ENCODE measurements at places on chromosomes 7 and 10. TPM values are rescaled to one million over a fixed set of nuclear protein-coding genes. Genes with fewer than 3 reads are reported as not detected.

DNA sequence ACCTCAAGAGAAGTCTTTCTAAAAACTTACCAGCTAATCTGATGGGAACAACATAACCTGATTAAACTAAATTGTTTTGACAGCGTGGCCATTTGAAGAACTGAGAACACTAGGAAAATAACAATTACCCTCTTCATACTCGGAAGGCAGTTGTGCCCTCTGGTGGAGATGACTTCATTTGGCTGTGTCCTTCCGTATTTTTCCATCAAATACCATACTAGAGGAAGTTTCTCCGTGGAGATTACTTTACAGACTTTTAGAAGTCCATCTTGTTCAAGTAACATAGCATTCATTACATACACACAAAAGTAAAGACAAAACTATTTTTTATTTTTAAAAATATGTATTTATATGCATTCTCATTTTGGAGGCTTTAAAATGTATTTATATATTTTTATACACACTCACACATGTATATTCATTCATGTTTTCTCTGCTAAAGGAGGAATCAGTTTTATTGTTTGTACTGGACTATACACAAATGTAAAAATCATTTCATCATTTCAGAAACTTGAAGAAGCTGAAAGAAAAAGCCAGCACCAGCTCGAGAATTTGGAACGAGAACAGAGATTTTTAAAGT, 25.2 kb downstream of the SMNDC1 start:
- H3K4me1 ChIP-seq, result no peaks in the 10 kb centered on the region
- H3K4me3 ChIP-seq, result peak overlapping the region; percentile 33
- no peaks in the 10 kb centered on the region for H3K36me3 ChIP-seq

GRCh38 chr7:43117095-43117494, 4.6 kb downstream of the HECW1 start:
- H3K4me3 ChIP-seq, result no peak overlapping the region
- no peak overlapping the region for H3K27ac ChIP-seq
- H3K27me3 ChIP-seq, result peaks cover 33% of the 10 kb centered on the region
- no peaks in the 10 kb centered on the region for H3K4me1 ChIP-seq

DNA sequence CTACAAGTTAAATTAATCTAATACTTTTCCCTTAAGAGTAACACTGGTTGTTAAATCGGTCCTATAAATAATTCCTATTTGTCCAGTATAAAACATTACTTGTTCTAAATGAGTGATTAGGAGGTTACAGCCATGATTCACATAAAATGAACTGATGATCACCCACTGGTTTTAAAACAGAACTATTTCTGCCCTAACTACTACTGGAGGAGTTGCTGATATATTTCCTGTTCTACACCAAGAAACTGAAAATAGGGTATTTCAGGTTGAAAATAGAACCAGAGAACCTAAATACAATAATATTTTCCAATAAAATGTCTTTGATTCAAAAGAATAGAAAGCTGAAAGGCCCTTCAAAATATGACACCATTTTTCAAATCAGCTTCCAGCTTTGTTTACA, 30.9 kb downstream of the DNAJC1 start:
- no peak overlapping the region for H3K4me3 ChIP-seq
- no peak overlapping the region for H3K27ac ChIP-seq
- H3K4me1 ChIP-seq, result peaks cover 8% of the 10 kb centered on the region

DNA sequence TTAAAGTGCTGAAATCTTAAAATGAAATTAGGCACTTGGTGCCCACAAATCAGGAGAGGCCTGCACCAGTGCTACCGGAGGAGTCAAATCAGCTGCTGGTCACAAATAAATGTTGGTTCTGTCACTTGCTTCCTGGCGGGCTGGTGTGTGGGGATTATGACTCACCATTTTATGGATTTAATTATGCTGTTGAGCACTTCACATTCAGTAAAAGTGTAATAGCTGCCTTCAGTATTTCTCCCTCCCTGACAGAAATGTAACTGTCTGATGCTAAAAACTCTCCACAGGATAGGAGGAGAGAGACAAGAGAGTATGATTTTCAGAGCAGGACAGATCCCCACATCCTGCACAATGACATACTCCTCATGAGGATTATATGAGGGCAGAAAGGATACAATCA, 186.0 kb downstream of the JAZF1 start:
- H3K27ac ChIP-seq, result no peak overlapping the region
- no peaks in the 10 kb centered on the region for H3K4me1 ChIP-seq
- H3K27me3 ChIP-seq, result no peaks in the 10 kb centered on the region
- H3K4me3 ChIP-seq, result no peak overlapping the region

GRCh38 chr7:65251851-65252620, 121.6 kb upstream of the ZNF92 start:
- H3K4me3 ChIP-seq, result peak overlapping the region; percentile 67
- H3K27ac ChIP-seq, result no peak overlapping the region
- no peaks in the 10 kb centered on the region for H3K36me3 ChIP-seq
- no peaks in the 10 kb centered on the region for H3K27me3 ChIP-seq
- H3K4me1 ChIP-seq, result no peaks in the 10 kb centered on the region

DNA sequence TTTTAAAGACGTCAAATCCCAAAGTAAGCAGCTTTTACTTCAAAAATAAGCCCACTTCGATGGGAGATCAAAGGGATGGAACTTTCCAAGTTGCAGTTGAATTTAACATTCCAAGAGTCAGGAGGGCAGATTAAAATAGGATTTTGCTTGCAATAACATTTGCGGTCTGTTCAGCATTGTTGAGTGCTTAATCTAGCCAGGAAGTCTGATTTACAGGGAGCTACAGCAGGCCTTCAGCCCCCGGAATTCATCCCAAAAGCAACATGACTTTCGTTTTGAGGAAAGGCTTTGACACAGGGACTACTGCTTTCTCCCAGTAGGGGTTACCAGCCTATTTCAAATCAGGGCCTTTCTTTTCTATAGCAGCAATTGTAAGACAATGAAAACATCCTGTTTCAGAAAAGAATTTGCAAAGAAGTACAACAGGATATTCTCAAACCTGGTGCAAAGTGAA, 279.6 kb upstream of the PITRM1 start:
- no peaks in the 10 kb centered on the region for H3K4me1 ChIP-seq
- no peaks in the 10 kb centered on the region for H3K27me3 ChIP-seq
- DNase-seq, result no peak
- no peaks in the 10 kb centered on the region for H3K36me3 ChIP-seq
- H3K4me3 ChIP-seq, result no peak overlapping the region

CPA2 gene
- not detected for total RNA-seq
